ENCODE measurements at places on chromosomes 3 and 15. TPM values are rescaled to one million over a fixed set of nuclear protein-coding genes. Genes with fewer than 3 reads are reported as not detected.

DNA sequence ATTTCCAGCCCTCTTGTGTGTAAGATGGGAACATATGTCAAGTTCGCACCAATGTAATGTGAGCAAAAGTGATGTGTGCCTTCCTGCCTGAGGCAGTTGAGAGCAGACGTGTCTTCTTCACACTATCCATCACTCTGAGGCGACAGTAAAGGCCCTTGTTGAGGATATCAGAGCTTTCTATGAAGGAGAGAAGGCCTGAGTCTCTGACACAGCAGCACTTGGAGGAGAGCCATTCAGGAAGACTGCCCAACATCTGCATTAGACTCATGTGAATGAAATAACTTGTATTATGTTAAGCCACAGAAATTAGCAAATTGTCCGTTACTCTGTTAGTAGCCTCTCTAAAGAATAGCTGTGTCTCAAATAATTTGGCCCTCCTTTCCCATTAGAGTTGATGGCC lies 108.8 kb upstream of the CCDC54 start:
- H3K4me1 ChIP-seq: peaks cover 8% of the 10 kb centered on the region
- DNase-seq: no peak
- H3K27me3 ChIP-seq: no peaks in the 10 kb centered on the region
- no peak overlapping the region for H3K27ac ChIP-seq
- no peak overlapping the region for H3K4me3 ChIP-seq

DNA sequence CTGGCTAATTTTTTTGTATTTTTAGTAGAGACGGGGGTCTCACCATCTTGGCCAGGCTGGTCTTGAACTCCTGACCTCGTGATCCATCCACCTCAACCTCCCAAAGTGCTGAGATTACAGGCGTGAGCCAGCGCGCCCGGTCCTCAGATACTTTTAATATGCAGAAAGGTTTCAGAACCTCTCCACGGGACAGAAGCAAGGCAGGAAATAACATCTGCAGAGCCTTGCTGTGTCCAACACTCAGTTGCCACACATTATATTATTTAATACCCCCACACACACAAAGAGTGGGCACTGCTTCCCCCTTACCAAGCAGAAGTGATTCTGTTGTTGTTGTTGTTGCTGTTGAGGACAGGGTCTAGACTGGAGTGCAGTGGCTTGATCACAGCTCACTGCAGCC lies 28.0 kb downstream of the OSBPL10 start:
- no peak overlapping the region for H3K27ac ChIP-seq
- DNase-seq: no peak
- no peaks in the 10 kb centered on the region for H3K27me3 ChIP-seq
- no peak overlapping the region for H3K4me3 ChIP-seq
- no peaks in the 10 kb centered on the region for H3K4me1 ChIP-seq

DNA sequence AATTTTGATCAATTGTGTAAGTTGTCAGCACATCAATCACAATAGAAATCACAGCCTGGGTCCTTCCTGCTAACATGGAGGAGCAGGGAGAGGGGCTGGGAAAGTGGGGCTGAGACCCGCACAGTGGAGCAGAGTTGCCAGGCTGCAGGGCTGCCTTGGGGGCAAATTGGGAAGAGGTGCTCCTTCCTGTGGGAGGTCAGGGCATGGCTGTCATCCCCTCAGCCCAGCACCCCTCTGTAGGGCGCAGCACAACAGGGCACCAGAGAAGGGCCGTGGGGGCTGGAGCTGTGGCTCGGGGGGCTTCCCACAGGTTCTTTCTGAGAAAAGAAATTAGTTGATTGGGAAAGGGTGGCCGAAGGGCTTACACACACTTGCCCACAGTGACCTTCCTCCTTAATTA lies 126.3 kb downstream of the NSMCE3 start:
- peaks cover 41% of the 10 kb centered on the region for H3K4me1 ChIP-seq
- H3K4me3 ChIP-seq: no peak overlapping the region
- H3K36me3 ChIP-seq: no peaks in the 10 kb centered on the region
- H3K27ac ChIP-seq: peak overlapping the region; percentile 53

DNA sequence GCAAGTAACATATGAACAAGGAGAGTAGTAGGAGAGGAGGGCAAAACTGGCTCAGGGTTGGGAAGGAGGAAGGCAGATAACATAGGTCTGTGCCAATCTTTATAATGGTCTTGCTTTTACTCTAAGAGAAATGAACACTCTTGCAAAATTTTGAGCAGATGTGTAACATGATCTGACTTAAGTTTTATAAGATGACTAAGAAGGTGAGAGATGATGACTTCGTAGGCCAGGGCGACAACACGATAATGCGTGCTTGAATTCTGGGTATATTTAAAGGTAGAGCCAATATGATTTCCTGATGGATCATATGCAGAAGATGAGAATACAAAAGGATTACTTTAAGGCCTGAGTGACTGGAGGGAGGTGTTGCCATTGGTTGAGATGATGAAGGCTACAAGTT lies 265.4 kb upstream of the KCNMB2 start:
- peak; percentile 47 for DNase-seq
- H3K4me1 ChIP-seq: peaks cover 29% of the 10 kb centered on the region
- no peaks in the 10 kb centered on the region for H3K36me3 ChIP-seq
- H3K27me3 ChIP-seq: no peaks in the 10 kb centered on the region

DNA sequence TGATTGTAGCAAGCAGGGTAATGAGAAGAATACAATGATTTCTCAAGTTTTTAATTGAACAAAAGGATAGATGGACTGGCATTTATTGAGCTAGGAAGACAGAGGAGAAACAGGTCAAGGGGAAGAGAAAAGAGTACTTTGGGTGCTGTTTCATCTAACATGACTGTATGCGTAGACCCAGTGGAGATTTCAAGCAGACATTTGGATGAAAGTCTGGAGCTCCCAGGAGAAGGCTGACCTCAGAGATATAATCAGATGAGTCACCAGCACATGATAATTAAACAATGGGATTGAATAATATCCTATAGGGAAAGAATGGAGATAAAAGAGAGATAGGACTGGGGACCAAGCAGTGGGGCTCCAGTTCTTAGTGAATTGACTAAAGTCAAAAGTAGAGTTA lies 194.9 kb downstream of the ARRDC4 start:
- peak overlapping the region; percentile 92 for H3K27ac ChIP-seq
- H3K4me3 ChIP-seq: peak overlapping the region; percentile 79
- DNase-seq: peak; percentile 75

DNA sequence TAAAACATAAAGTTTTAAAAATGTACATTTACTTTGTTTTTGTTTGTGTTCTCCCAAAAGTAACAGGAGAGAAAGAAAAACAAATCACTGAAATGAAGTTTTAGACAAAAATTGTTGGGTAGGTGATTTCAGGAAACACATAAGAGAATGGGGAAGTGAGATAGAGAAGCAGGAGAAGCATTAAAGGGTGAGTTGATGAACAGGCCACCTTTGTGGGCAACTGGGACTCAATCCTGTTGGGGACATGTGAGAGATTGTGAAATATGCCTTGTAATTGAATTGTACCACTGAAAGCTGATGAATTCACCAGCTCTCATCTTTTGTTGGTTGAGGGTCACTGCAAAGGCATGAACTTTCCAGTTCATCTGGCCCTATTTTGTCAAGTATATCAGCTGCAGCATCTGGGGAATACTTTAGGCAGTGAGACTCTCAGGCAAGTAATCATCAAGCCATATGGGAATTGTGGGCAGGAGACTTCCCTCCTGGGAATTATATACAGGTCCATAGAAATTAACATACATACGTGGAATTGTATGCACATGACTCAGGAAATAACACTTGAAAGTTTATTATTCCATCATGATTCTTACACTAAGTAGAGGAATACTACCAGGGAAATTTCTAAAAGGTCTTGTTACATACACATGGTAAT lies 181.0 kb downstream of the ZBBX start:
- DNase-seq: no peak
- H3K4me1 ChIP-seq: no peaks in the 10 kb centered on the region
- H3K27ac ChIP-seq: no peak overlapping the region
- no peaks in the 10 kb centered on the region for H3K27me3 ChIP-seq
- no peak overlapping the region for H3K4me3 ChIP-seq

Gene ARRDC4
- total RNA-seq: 23.9 TPM

DNA sequence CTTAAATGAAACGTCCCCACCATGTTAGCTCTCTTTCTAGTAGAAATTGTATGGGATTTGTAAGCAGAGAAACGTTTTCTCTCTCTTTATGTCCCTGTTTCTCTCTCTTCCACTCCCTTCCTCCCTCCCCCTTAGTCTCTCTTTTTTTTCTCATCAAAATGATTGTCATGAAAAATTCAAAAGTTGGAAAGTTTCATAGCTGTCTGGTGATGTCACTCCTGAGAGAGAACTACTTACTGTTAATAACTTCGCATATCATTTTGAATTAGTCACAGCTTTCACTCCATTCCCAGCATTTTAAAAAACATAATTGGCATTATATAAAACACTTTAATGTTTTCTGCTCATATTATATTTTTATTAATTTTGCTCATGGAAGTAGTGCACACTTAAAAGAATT lies 331.1 kb downstream of the C3orf38 start:
- H3K27me3 ChIP-seq: no peaks in the 10 kb centered on the region
- no peaks in the 10 kb centered on the region for H3K36me3 ChIP-seq
- H3K4me1 ChIP-seq: no peaks in the 10 kb centered on the region
- H3K27ac ChIP-seq: no peak overlapping the region
- DNase-seq: no peak
- H3K4me3 ChIP-seq: no peak overlapping the region

DNA sequence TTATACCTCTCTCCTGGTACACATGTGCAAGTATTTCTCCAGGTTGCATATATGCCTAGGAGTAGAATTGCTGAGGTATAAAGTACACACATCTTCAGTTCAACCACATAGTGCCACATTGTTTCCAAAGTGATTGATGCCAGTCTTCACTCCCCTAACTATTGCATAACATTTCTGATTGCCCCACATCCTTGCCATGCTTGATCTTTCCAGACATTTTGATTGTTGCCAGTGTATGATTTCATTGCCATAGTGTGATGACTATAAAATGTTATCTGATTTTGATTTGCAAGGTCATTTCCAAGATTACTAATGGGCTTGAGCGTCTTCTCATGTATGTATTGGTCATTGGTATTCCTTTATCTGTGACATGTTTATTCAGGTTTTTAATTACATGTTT lies 61.1 kb upstream of the MLF1 start:
- no peak for DNase-seq
- no peak overlapping the region for H3K27ac ChIP-seq
- peaks cover 15% of the 10 kb centered on the region for H3K4me1 ChIP-seq
- no peak overlapping the region for H3K4me3 ChIP-seq
- H3K27me3 ChIP-seq: no peaks in the 10 kb centered on the region

Measured in HFFc6 (cell line).